Stimulated activated effector memory CD8-positive, alpha-beta T cell treated with anti-CD3 and anti-CD28 coated beads, Interleukin-12 subunit alpha, Interleukin-12 subunit beta, amount 100 ng/mL, for 72 hours (primary cell): ENCODE measurements at places on chromosomes 13 and 19.

- no peak for DNase-seq
Observed at GRCh38 chr13:57857945-57858344, 226.4 kb downstream of the PCDH17 start.

DNA sequence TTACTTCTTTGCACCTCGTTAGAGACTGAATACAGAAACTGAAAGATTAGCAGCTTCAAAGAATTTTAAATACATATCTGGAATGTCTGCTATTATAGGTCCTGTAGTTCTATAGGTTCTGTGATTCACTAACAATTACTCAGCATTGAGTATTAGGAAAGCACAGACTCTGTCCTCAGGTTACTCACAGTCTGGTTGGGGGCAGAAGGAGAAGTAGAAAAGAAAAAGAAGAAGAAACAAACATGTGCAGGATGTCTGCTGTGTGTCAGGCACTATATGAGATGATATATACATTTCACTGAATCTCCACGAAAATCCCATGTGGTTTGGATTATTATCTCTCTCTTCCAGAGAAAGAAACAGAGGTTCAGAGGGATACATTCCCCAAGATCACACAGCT is 40.1 kb downstream of the SERTM1 start:
- no peak for DNase-seq

GRCh38 chr19:19064811-19065745 is 1.3 kb downstream of the SLC25A42 start:
- no peak for DNase-seq

DNA sequence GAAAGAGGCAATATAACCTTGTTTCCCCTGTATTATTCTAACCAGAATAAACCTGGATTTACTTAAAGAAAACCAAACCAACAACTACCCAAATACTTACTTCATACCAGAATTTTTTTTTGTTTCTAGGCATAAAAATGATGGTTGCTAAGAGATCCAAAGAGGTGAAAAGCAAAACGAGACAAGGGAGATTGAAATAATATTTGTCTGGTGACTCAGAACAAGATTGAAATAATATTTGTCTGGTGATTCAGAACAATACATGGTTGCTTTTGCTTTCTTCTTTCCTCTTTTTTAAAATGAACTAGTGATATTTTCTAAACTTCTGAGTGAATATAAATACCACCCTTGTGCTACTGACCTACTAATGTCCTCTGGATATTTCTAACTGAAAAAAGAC is 592.9 kb downstream of the KCTD12 start:
- DNase-seq: no peak

- no peak for DNase-seq
Observed at GRCh38 chr13:111897846-111898215, 169.1 kb upstream of the SOX1 start.

GRCh38 chr13:60402022-60402421 is 5.0 kb downstream of the TDRD3 start:
- DNase-seq: no peak

GRCh38 chr19:15253061-15253460 is 20.8 kb upstream of the EPHX3 start:
- no peak for DNase-seq

DNA sequence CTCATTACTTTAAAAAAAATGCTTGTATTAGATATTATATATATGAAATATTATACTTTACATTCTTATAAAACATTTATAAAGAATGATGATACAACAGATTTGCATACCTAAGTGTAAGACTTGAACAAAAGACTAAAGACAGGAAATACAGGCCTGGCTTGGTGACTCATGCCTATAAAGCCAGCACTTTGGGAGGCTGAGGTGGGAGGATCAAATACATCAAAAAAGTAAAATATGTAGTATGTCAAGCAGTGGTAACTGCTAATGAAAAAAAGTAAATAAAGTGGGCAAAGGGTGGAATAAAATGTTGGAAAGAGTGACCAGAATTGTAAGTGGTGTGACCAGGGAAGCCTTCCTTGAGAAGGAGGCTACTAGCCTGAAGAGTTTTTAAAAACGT is 133.7 kb downstream of the GGACT start:
- DNase-seq: no peak

DNA sequence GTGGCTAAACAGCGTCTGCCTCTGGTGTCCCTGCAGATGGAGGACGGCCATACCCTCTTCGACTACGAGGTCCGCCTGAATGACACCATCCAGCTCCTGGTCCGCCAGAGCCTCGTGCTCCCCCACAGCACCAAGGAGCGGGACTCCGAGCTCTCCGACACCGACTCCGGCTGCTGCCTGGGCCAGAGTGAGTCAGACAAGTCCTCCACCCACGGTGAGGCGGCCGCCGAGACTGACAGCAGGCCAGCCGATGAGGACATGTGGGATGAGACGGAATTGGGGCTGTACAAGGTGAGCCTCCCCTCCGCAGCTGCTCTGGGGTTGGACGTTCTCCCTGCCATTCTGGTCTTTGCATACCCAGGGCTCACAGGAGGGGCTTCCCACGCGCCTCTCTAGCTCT is 19.9 kb downstream of the UHRF1 start:
- no peak for DNase-seq

DNA sequence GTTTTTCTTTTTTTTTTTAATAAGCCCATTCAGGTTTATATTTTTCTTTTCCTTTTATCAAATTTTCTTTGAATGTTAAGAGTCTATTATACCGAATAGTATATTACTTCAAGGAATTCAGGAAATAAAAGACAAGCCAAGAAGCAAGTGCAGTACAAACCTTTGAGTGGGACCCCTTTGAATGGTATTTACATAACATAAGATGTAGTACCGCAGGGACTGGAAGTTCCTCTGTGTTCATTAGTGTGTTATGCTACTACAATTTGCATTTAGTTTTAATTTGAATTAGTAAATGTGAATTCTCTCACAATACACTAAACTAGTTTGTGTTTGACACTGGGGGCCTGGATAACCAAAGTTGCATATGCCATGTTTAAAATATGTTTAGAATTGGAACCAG is 339.5 kb downstream of the DCT start:
- no peak for DNase-seq

DNA sequence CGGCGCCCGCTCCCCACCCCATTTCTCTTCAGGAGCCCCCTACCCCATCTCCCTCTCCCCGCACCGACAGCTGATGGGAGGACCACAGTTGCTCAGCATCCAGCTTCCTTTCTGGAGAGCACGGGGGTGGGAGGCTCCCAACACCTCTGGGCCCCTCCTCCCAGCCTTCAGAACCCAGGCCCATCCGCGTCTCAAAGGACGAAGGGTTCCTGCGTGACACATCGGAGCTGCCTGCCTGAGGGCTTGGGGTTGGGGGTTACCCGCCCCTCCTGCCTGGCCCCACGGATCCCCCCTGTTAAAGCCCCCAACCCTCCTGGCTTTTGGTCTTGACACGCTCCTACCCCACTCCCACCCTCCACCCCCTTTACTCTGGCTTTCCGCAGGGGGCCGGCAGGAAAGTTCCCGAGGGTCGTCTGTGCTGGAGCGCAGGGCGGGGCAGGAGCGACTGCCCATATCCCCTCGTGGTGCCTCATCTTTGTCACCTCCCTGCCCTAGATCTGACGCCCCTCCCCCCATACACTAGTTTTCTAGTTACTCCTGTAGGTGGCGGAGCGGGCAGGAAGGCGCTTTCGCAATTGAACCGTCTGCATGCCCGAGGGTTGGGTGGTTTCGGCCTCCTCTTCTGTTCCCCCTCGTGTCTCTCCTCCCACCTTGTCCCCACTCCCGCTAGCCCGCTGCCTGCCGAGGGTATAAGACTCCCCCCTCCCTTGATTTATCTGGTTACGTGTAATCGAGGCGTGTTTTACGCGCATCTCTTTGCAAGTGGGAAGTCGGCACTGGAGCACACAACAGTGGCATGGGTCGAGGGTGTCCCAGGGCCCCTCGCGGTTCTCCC is 924 bp downstream of the TRAPPC5 start:
- peak; percentile 87 for DNase-seq

DNA sequence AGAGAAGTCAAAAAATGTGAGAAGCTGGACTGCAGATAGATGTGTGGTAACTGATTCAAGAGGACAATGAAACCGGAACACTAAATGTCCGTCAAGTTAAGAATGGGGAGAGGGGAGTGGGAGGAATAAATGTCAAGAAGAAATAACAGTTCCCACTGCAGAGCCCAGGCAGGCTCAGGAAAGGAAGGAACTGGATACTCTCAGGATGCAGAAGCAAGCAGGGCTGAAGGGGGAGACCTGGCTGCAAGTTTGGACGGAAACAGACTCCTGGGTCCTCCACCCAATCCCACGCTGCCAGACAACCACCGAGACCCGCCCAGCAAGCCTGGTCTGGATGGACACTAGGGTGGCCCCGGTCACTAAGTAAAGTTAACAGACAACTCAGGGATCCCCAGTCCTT is 18.1 kb downstream of the TUBGCP3 start:
- DNase-seq: no peak

DNA sequence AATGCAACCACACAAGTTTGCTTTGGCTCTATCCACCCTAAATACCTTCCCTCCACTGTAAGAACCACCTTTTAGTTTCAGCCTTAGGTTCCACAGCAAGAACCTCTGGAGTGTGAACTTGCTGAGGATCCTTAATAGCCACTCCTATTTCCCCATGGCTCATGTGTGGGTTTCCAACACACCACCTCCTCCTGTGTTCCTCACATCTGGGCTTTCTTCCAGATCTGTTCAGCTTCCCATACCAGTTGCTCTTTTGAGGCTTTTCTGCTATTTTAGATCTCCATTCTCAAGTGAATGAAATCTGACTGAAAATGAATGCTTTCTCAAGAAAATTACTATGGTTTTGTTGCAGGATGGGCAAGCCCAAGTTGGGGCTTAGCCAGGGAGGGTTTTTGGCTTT is 104.8 kb upstream of the MIR17HG start:
- no peak for DNase-seq

DNA sequence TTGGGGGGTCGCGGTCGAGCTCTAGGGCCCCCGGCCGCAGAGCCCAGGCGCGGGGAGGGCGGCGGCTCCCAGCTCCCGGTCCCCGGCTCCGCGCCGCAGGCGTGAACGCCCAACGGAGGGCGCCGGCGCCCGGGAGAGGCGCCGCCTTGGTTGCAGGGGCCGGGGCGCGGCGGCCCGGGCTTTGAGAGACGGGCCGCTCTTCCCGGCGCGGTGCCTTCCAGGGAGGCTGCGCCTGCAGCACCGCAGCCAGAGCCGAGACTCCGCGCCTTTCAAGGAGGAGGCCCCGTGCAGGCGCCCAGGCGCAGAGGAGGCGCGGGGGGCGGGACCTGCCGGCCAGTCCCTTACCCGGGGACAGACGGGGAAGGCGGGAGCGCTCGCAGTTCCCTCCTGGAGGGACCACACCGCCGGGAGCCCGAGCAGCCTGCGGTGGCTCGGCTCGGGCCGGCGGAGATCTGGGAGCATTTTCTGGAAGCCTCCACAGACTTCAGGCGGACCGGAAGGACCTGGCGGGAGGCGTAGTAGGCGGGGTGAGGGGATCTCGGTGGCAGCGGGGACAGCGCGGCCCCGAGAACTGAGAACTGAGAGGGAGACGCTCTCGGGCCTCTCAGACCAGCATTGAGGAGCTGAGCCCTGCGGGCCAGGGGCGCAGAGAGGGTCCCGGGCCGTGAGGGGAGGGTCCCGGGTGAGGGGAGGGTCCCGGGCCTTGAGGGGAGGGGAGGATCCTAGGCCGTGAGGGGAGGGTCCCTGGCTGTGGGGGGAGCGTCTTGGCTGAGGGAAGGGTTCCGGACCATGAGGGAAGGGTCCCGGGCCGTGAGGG is 25.5 kb upstream of the MCF2L start:
- DNase-seq: peak; percentile 41

GRCh38 chr19:7590256-7590655 is 5.4 kb upstream of the CAMSAP3 start:
- DNase-seq: no peak

DNA sequence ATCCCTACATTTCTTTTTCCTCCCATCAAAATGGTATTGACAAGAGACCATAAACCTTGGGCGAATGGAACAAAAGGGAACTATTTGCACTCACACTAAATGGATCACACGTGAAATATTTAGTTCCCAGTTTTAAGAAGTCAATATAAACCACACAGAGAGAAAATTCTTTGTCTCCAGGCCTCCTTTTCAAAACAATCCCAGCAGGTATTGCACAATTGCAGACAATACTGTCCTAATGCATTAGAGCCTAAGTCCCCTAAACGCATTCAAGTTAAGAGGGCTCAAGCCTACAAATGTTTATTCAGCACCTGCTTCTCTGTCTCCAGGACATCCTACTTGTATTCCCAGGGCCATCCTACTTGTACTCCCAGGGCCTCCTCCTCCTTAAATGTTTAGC is 1.3 kb upstream of the B3GLCT start:
- DNase-seq: no peak

DNA sequence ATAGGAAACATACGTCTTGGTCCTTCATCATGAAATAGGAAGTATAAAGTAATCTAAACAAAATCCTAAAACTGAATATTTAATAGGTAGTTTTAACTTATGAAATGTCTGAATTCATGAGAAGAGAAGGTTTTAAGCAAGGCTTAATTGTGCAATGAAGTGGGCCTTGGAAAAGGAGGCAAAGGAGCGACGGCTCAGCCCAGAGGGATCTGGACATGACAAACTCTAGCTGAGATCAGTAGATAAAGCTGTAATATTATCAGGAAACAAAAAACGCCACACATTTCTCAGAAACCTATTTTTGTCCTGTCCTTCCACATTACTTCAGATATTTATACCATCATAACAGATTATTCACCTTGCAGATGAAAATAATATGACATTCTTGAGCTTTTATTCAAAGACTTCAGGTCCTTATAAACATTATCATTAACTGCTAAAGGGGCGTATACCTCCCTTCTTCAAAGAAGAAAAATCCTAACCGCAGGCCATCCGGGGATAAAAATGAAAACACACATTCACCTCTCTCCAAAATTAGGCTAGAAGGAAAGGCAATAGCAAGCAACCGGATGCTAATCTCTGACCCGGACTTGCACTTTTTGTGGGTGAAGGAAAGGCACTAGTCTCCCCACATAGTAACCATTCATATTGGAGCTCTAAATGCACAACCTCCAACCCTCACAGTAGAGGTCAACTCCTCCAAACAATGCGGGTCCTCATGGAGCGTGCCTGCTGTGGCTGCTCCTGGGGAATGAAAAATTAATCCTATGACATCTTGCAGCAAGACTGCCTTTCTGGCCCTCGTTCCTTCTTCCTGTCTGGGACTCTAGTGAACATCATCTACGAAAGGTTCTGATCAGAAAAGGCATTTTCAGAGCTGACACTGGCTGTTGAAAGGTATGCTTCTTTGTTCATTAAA is 108.8 kb downstream of the TBC1D4 start:
- no peak for DNase-seq

GRCh38 chr19:41096353-41096752 is 8.1 kb downstream of the CYP2A13 start:
- DNase-seq: no peak

GRCh38 chr13:113050734-113051431 is 54.7 kb upstream of the F7 start:
- no peak for DNase-seq
